Cardiac fibroblast (primary cell): ENCODE measurements at places on chromosomes 2 and 18.

GRCh38 chr2:241393524-241394196 is 37.6 kb downstream of the FARP2 start:
- no peak for DNase-seq

DNA sequence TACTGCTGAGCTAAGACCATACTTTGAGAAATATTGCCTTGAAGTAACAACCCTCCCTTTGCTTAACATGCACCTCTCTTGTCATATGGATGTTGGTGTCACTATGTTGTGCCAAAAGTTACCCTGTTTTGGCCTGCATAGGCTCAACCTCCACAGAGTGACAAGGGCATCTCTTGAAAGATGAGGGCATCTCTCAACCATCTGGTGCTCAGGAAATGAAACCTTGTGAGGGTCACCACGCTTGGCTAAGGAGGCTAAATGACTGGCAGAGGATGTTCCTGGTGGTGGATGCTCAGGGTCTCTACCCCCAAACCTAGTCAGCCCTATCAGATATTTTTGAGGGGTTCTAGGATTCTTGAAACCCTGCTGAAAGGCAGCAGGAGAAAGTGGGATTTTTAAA is 2.3 kb downstream of the LHCGR start:
- no peak for DNase-seq

- DNase-seq: no peak
Measured at GRCh38 chr2:57527685-57528084, 518.9 kb upstream of the VRK2 start.

GRCh38 chr2:19866771-19867170 is 35.0 kb downstream of the TTC32 start:
- no peak for DNase-seq

DNA sequence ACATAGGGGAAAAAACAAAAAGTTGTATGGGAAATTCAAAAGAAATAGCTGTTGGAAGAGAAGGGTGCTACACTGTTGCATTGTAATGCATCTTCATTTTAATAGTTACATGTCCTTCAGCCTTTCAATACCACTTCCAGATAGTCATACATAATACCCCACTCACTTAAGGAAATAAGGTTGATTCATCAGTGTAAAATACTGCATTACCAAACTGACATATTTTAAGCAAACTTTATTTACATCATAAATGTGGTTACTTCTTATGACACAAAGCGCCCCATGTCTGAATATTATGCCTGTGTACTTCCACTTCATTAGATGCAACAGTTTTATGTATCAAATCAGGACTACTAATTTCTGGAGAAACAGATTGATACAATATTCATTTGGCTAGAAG is 4.5 kb downstream of the RBMS1 start:
- DNase-seq: peak; percentile 58

DNA sequence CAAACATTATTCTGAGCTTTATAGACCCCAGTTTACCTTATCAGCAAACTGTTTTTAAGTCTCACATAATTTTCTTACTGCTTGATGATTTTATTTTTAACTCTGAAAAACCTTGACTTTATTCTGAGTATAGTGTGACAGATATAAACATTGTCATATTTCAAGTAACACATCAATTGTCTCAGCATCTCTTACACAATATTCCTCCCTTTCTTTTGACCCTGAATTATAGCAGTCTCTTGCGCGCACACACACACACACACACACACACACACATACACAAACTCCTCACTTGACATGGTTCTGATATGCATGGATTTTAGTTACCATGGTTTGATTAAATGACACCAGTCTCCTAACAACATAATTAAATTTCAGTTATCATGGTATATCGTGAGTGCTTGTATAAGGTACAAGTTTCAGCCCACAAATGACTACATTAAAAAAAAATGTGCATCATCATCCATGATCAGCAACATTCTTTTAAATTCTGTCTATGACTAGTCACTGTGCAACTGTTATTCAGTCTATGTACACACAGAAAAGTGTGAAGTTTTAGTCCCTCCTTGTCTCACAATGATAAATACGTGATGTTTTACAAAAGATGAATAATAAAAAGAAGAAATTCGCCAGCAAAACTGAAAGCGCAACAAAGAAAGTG is 39.5 kb upstream of the TACR1 start:
- DNase-seq: peak; percentile 93

- DNase-seq: no peak
Measured at GRCh38 chr2:86673011-86673410, 47.1 kb upstream of the RMND5A start.

DNA sequence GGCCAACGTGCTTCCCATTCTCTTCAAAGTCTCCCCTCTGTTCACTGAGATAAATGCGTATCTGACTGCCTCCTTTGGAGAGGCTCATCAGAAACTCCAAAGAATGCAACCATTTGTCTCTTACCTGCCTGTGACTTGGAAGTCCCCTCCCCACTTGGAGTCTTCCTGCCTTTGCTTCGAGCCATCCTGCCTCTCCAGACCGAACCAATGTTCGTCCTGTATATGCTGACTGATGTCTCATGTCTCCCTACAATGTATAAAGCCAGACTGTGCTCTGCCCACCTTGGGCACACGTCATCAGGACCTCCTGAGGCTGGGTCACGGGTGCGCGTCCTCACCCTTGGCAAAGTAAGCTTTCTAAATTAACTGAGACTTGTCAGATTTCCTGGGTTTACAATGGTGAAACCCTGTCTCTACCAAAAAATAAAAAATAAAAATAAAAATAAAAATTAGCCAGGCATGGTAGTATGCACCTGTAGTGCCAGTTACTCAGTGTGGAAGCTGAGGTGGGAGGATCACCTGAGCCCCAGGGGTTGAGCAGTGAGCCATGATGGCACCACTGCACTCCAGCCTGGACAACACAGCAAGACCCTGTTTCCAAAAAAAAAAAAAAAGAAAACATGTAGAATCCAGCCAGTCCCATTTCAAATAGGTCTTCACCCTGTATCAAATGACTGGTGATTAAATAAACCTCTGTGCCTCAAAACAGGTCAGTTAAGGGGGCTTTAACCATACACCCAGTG is 29.0 kb downstream of the HDLBP start:
- DNase-seq: no peak

GRCh38 chr2:151728804-151729414 is 5.4 kb downstream of the NEB start:
- no peak for DNase-seq
